ENCODE measurements at places on chromosomes 12 and 14. TPM values are rescaled to one million over a fixed set of nuclear protein-coding genes. Genes with fewer than 3 reads are reported as not detected.

Gene ANKRD33
- total RNA-seq: not detected

Gene SRRM4
- total RNA-seq: not detected

Gene MAP3K9
- total RNA-seq: 4.3 TPM

Gene GLIPR1
- total RNA-seq: 31.6 TPM

Gene ZNF891
- total RNA-seq: 0.24 TPM

Measured in A549 treated with ZK216348 at 1 μM for 4 hours (cell line).